ENCODE measurements at places on chromosomes 16 and 17.

GRCh38 chr17:17448723-17449122 lies 28.1 kb upstream of the MED9 start:
- no peak for DNase-seq

GRCh38 chr17:27259356-27259755 lies 34.6 kb upstream of the WSB1 start:
- no peak for DNase-seq

DNA sequence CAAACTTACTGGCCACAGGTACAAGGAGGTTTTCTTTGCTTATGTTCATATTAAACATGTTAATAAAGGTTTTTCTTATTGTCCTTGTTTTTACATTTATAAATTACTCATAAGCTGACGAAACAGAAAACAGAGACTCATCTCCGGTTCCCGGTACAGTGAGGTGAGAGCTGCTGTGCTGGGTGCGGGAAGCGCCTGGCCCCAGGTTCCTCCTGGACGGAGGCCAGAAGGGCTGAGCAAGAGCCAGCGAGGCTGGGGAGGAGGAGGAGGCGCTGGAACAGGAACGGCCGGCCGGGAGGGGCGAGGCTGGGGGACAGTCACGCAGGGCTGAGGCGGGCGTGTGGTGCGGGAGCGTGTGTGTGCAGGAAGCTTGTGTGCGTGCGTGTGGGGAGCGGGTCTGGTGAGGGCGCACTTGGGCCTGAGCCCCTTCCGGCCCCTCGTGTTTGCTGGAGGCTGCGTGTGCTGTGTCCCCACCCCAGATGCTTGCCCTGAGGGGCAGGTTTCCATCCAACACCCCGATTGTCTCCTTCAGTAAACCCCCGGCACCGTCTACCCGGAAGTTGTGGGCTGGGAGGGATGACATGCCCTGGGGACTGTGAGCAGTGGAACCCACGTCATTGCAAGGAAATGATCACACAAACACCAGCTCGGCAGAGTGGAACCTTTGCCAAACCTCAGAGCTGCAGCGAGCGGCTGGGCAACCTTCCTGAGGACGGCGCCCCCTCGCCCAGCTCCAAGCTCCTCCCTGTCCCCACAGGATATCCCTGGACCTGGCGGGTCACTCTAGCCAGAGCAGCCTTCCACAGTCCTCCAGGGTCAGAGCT lies 19.5 kb downstream of the CD7 start:
- peak; percentile 58 for DNase-seq

GRCh38 chr17:29369831-29370735 lies 20.1 kb upstream of the TAOK1 start:
- no peak for DNase-seq

DNA sequence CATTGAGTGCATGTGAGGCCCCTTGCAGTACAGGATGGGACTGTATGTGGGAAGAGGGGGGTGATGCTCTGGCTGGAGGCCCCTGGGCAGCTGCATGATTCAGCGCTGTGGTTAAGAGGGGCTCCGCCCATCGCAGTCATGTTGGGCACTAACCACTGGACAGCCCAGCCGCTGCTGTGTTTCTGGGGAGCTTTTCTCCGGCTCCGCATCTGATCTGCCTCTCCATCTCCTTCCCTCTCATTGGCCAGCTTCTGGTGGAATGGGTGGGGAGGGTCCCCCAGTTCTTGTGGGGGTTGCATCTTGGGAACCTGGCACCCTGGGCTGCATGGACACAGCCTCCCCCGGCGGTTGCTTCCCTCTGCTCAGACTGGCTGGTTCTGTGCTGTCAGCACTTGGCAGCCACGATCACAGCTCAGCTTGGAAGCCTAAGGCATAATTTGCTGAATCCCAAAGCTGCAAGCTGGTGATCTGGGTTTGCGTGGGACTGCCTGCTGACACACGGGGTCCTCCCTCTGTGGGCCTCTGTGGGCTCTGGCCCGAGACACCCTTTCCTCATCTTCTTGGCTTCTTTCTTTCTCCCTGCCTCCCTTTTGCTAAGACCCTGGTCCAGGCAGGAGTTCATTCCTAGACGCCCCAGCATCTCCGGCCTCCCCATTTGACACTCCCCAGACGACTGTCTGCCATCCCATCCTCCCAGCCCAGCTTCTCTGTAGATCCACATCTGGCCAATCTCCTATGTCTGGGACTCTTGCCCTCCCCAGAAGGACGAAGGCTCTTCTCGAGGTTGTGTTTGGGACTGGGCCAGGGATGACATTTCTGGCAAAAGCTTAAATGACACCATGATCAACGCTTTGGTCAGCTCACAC lies 168.3 kb downstream of the SEC14L1 start:
- no peak for DNase-seq

DNA sequence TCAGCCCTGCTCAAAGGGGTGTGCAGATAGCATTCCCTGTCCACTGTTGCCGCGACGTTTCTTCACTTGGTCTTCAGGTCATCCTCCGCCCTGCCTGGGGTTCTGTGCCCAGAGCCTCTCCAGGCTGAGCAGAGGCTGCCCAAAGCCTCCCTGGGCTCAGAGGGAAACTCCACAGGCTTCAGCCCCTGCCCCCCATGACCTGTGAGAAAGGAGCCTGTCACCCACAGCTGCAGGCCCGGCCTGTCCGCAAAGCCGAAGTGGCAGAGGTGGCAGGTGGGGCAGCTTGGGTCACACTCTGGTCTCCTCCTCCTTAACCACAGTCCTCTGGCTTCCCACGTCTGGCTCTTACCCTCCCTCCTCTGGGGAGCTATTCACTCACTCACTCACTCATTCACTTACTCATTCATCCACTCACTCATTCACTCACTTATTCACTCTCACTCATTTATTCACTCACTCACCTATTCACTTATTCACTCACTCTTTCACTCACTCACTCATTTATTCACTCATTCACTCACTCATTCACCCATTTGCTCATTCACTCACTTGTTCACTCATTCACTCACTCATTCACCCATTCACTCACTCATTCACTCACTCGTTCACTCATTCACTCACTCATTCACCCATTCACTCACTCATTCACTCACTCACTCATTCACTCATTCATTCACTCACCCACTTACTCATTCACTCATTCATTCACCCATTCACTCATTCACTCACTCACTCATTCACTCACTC lies 7.1 kb upstream of the CPSF4L start:
- DNase-seq = no peak
